Stimulated activated CD4-positive, alpha-beta T cell treated with anti-CD3 and anti-CD28 coated beads, Interleukin-1b, Interleukin-23, amount 100 ng/mL, for 24 hours (primary cell): ENCODE measurements at places on chromosomes 5 and 9.
A peak's percentile ranks its signal among the peaks of the same experiment; 100 is the strongest.

DNA sequence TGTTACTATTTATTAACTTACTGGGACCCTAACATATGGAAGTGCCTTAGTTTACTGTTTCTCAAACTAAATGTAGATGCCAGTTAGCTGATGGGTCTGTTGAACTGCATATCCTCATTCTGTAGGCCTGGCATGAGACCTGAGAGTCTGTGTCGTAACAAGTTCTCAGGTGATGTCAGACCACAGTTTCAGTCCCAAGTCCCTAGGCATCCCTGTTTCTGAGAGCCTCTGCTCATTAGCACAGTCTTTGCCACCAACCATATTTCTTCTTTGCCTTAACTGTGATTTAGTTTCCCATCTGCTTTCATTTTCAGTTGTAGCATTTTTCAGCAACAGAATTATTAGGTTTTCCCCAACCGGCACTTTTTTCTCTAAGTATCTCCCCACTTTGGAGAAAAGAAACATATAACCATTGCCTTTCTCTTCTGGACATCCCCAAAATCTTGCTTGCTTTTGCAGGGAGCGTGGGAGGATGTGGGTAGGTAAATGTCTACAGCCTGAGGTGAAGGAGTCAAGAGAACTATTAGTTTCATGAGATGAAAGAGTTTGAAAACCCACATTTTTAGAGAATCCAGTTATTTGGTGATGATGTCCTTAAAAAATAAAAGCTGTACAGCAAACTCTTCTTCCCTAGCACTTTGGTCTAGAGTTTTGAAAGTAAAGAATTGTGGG, 74.6 kb downstream of the NUDT12 start:
- no peak for DNase-seq

DNA sequence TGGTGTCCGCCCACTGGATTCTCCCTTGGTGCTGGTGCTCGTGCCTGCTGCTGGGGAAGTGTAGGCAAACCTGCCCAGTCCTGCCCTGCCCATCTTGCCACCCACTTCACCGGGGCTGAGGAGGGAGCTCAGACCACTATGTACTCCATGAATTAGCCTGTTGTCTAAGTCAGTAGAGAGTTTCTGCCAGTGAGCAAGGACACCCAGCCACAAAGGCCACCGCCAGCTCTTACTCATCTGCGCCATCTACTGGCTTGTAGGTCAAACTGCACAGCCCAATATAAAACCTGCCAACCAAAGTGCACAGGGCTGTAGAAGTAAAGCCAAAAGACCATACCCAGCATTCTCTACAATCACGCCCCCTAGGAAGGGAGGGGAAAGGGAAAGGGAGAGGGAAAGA, 102.3 kb downstream of the GLIS3 start:
- DNase-seq = no peak

DNA sequence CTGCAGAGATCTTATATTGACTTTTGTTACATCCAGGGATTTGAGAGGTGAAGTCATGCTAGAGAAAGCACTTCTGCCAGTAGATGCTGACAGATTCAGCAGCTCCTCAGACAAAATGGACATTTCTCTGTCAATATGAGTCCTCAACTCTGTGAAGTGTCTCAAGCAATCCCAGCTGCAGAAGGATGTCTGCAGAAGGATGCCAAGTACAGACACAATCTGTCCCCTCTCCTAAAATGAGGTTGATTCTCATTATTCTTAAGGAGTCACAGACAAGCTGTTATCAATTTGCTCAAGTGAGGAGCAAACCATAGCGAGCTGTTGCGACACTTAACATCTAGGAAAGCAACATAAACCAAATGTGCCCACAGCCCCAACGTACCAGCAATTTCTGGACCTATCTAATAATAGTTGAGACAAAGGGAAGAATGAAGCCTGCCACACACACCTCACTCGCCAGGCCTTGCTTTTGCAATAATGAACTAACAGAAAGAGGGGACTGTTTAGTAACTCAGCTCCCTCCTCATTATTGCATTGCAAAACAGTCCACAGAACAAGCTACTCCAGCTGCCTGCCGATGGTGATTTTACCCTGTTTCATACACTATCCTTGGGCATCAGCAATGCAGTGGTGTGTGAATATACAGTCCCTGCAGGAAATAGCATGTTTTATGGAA, 364.2 kb upstream of the PDE4D start:
- DNase-seq = no peak

DNA sequence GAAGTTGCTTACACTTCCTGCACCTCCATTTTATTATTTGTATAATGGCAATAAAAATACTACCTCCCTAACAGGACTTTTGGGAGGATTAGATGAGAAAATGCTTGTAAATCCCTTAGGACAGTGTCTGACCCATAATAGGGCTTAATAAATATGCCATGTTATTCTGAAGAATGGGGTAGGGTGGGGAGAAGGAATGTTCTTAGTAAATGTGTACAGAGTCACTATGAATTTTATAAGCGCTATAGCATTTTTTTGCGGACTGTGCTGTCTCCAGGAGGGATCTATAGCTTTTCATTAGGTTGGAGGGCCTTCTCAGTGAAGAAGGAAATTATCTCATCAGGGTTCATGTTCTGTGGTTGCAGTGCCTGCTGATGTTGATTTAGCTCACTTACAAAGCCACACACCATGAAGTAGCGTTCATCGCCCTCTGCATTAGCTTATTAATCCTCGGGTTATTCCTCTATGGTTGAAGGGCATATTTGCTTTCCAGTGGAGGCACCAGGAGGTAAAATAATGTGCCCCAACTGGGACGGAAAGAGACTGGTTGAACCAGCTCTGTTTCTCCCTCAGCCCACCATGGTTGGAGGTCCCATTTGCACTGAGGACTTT, 497.1 kb downstream of the ARHGEF28 start:
- no peak for DNase-seq

DNA sequence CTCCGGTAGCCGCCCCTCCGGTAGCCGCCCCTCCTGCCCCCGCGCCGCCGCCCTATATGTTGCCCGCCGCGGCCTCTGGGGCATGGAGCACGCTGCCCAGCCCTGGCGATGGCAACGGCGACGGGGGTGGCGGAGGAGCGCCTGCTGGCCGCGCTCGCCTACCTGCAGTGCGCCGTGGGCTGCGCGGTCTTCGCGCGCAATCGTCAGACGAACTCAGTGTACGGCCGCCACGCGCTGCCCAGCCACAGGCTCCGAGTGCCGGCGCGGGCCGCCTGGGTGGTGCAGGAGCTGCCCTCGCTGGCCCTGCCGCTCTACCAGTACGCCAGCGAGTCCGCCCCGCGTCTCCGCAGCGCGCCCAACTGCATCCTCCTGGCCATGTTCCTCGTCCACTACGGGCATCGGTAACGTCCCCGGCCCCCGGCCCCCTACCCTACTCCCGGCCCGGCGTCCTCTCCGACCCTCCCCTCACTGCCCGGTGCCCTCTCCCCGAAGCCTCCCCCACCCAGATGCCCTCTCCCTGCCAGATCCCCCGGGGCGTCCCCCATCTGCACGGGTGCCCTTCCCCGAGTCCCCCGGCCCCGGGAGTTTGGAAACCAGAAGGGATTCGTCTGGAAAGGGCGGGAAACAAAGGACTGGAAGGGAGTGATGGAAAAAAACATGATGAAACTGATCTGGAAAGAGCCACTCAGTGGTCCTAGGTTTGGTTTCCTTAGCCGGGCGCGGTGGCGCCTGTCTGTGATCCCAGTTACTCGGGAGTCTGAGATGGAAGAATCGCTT, 417 bp downstream of the SRD5A1 start:
- DNase-seq = peak; percentile 5

DNA sequence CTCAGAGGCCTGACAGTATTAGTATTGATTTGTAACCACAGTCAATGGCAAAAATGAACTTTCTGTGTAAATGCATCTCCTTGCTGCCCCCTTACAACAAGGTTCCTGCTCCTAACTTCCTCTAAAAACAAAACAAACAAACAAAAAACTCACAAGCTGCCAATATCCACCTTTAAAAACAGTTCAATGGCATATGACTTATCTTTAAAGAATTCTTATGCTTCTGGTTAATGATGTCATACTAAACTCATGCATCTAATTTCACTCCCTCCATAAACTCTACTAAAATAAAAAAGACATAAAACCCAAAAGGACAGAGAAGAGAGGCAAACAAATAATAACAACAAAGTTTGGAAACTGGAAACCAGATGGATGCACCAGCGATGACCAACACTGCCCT, 9.0 kb upstream of the OR1N1 start:
- DNase-seq = no peak

DNA sequence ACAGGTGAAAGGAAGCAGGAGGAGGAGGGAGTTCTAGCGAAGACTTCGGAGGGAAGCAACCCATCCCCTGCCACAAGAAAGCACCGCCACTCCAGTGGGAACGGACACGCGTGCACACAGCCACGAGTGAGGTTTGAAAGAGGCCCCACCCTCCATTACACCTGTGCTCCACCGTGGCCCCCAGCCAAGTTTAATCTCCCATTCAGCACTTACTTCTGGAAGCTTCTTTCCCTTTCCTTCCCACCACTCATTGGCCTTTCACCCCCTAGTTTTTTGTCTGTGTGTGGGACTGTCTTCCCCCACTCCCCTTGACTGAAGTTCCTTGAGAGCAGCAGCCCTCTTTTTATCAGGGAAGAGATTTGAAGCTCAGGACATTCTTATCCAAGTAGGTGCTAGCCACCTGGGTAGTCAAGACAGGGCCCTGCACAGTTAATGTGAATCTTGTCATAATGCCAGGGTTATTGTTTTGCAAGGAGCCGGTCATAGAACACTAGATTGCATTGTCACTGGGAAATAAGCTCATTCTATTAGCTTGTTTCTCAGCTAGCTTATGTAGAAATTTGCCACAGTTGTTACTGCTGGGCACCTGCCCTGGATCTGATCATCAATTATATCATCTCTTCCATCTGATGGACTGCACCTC, 256.0 kb downstream of the DOCK8 start:
- no peak for DNase-seq

DNA sequence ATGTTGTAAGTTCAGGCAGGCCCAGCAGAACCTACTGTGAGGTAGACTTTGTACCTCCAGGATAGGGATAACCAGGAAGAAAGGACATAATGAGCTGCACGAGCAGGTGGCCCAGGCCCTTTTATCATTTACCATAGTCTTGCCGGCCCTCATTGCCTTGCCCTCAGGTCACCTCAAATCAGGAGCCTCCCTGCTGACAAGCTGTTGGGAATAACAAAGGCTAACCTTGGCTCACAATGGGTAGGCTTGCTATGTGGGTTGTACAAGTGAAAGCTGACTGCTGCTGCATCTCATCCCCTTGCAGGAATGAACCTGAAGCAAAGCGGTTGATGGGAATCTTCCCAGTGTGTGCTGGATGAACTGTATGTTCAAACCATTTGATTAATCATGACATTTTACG, 159.5 kb upstream of the ACTBL2 start:
- DNase-seq = no peak
